ENCODE measurements at places on chromosomes 3 and 15.

GRCh38 chr15:94856267-94856854 lies 625.0 kb downstream of the MCTP2 start:
- DNase-seq: no peak

- no peak for DNase-seq
Measured at GRCh38 chr15:35630532-35630931, 84.6 kb upstream of the DPH6 start.

- DNase-seq: no peak
Measured at GRCh38 chr15:72511536-72511935, 37.4 kb downstream of the ARIH1 start.

- no peak for DNase-seq
Measured at GRCh38 chr15:68930268-68931022, at the start of gene SPESP1. SPESP1 (plus strand) TSS chr15:68930525; CDS start chr15:68930654, 129 bp downstream.

GRCh38 chr3:27275441-27275990 lies 93.7 kb downstream of the NEK10 start:
- DNase-seq: no peak

DNA sequence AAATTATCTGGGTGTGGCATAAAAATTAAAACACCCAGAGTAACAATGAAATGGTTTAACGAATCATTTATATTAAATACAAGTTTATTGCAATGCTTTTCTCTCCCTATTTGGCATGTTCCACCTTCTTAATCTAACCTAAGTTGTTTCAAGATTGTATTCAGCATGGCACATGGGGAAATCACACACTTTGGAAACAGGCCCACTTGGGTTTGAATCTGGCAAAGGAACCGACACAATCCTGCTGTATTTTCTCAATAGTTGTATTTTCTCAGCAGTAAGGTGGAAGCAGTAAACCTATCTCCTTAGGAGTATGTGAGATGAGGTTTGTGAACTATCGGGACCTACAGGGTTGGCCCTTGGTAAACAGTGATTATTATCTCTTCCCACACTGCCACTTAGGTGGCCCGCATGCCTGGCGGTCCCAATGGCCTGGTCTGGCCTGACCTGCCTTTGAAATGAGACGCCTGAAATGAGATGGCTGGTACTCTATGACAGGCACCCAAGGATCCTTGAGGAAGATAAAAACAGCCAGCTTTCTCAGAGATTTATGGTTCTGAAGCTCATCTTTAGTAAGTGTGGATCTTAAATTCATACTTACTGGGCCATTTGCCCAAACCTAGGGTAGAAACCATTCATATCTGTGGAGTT lies 45.3 kb upstream of the VILL start:
- no peak for DNase-seq

DNA sequence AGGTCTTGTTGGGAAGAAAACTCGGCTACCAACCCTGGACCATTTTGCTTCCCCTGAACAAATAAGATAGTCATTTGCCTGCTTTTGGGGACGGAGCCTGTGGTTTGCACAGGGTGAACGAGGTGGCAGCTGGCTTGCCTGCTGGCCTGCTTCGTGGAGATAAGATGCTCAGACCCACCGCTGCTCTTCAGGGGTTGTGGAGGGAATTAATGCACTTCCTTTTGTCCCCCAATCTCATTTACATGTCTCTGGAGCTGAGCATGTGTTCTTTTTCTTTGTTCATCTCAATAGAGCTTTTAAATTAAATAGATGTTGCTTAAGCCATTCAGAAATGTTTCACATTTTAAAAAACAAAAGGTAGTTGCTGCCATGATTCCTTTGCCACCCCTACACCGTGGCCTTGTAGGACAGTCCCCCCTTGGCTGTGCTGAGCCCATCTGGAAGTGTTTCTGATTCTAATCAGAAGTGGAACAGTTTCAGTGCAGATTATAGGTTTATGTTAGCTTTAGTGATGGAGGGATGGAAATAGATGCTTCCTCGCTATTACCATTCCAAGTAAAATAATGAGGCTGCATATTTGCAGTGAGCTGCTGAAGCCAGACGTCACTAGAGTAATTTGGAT lies 25.6 kb downstream of the APBA2 start:
- DNase-seq: no peak

- DNase-seq: no peak
Measured at GRCh38 chr15:94602754-94603470, 371.6 kb downstream of the MCTP2 start.

DNA sequence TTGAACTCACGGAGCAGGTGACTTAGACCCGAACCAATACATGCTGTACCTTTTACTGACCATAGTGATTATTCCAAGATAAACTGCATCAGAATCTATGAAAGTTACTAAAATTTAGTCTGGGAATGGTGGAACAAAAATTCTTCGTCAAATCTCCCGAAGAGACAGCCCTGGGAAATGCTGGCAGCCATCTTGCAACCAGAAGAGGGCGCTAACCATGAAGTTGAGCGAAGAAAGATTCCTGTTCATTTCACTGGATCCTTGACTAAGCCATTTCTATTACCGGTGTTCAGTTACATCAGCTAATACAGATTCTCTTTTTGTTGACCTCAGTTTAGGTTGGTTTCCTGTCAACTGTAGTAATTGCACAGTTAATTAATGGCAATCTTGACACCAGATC lies 199.6 kb downstream of the SLC9A9 start:
- DNase-seq: no peak

DNA sequence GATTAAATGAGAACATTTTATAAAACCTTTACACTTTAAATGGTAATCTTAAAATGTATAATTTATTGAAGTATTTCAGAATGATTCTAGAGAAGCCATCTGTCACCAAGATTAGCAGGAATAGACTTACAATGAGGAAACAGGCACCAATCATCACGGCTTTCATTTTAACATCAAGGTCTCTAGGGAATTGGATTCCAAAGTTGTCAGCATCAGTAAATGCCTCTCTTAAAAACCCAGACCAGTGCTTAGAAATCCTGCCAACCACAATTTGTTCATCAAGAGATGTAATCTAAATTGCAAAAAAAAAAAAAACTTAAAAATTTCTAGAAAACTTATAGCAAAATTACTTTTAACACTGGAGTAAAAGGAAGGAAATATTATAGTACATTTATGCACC lies 20.3 kb downstream of the PLSCR2 start:
- no peak for DNase-seq

DNA sequence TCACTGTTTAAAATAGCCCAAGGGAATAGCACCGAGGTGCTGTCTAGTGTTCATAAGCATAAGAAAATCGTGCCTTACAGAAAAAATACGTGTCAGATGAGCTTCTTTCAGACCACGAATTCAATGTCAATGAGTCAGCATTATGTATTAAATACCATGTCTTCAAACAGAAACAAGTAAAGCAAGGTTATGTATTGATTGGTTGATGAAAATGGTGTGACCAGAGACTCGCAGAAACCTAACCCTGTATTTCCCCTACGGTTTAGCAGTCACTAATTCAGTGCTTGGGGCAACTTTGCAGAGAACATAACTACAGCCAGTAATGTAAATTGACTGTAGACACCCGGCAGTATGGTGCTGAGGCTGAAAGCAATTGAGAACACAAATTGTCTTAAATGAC lies 307.7 kb downstream of the IL5RA start:
- no peak for DNase-seq

DNA sequence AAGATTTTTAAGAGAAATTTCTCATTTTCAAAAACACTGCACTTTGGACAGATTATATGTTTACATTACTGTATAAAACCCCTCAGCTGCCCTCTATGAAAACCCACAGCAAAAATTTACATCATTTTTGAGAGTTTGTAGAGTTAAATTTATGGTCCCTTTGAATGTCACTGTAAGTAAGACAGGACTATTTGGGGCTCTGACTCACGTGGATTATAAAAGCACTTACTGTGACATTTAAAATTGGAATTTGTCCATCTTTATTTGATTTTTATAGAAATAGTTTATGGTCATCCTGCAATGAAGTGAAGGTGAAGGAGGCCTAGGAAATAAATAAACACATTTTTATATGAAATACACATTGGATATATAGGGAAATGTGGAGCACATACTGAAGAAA lies 149.6 kb downstream of the GAP43 start:
- no peak for DNase-seq

DNA sequence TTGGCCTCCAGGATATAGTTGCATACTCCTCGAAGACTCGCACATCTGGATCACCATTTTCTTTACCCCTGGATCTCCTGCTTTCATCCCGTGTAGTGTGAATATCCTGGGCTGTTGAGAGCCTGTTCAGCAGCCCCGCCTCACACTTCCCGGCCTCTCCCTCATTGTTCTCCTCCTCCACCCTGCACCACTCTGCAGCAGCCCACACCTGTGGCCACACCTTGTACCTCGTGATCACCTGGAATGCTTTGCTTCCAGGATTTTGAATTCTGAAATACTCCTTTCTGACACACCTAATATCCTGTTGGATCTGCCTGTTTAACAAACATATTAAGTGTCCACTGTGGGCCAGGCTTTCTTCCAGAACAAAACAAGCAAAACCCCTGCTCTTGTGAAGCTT lies 14.4 kb downstream of the ABHD17C start:
- no peak for DNase-seq

- DNase-seq: peak; percentile 70
Measured at GRCh38 chr15:63504979-63505841, 817 bp downstream of the USP3 start.
